ENCODE measurements at places on chromosomes 2 and 18. TPM values are rescaled to one million over a fixed set of nuclear protein-coding genes. Genes with fewer than 3 reads are reported as not detected.

DNA sequence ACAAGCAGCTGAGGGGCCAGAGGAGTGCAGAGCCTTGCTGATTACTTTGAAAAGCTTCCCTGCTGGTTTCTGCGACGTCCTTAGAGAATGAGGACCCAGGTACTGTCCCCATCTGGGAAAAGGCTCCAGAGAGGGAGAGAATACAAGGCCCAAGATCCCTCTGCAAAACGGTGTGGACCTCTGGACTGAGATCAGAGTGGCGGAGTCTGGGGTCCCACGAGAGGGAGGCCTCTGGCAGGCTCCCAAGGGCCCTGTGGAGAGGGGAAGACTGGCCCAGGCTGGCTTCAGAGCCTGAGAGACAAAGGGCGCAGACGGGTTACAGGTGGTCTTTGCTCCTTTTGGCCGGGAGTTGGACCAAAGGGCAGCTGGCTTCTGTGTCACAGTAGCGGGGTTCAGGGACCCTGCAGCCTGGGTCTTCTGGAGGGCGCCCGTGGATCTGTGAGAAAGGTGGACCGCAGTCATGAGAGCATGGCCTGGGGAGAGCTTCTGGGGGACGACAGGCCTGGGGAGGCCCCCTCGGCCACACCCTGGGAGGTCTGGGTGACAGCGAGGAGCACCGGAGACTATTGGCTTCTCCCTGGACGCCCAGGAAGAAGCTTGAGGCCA is 805 bp downstream of the SNORC start:
- no peak for DNase-seq

DNA sequence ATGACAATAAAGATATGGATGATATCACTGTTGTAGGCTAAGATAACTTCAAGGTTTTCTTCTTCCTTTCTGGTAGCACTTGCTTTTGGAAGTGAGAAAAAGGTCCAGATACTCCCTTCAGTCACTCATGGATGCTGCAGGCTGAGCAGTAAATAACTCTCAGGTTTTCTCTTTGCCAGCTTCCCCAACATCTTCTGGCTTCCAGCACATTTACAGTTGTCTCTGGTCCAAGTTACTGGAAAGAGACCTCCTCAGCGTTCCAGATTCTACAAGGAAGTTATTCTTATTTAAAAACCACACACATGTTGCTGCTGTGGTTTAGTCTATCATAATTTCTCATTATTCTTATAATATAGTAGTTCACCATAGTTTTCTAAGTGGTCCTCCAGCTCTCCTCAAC is 383.4 kb downstream of the PLCL1 start:
- no peak for DNase-seq

DNA sequence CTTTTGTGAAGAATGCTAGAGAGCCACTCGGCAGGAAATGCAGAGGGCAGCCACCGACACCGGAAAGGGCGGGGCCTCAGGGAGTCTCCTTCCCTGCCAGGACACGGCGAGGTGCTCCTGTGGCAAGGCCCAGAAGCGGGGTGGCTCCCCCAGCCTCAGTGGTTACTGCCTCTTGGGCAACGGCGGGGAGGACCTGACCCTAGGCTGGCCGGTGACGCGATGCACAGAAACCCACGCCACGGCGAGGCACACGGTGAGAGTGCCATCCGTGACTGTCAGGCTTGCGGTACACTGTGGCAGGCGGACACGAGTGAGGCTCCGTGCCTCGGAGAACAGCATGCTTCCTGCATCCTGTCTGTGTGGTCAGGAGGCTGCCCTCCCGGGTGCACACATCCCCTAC is 47.8 kb downstream of the ZAP70 start:
- DNase-seq = no peak

DNA sequence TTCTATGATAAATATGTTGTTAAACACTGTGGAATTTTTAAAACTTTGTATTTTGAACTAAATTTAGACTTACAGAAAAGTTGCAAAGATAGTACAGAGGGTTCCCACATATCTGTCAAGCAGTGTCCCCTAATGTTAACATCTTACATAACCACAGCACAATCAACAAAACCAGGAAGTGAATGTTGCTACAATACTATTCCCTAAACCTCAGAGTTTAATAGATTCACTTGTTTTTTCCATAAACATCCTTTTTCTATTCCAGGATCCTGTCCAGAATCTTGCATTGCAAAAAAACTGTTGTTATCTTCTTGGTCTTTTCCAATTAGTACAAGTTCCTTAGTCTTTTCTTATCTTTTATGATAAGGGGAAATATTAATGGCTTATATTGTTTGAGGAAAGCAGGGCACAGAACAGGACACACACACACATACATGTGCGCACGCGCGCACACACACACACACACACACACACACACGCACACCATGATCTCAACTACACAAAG is 251.1 kb upstream of the TRIB2 start:
- no peak for DNase-seq

ZCCHC2 gene
- total RNA-seq = 3.6 TPM

PLEK gene
- total RNA-seq = under 0.01 TPM

PIGN gene
- total RNA-seq = 17.9 TPM
